ENCODE measurements at places on chromosomes 2 and 18.

- DNase-seq: no peak
Observed at GRCh38 chr2:219399716-219400478, 12.2 kb upstream of the DNPEP start.

DNA sequence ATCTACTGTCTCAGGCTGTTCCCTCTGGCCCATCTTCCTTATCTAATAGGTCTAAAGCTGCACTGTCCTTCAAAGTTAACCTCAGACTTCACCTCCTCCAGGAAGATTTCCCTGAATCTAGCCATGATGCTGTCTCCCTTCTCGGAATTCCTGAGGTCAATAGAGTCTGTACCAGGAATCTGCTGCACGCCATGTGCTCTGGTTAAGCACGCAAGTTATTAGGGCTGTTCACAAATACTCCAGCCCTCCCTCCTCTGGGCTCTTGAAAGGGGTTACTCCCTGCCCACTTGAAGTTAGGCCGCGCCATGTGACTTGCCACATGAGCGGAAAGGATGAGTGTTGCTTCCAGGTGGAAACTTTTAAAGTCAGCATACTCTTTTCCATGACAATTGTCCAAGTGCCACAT lies 43.6 kb downstream of the MCFD2 start:
- DNase-seq: no peak

GRCh38 chr2:227466887-227467600 lies 4.9 kb upstream of the AGFG1 start:
- no peak for DNase-seq

DNA sequence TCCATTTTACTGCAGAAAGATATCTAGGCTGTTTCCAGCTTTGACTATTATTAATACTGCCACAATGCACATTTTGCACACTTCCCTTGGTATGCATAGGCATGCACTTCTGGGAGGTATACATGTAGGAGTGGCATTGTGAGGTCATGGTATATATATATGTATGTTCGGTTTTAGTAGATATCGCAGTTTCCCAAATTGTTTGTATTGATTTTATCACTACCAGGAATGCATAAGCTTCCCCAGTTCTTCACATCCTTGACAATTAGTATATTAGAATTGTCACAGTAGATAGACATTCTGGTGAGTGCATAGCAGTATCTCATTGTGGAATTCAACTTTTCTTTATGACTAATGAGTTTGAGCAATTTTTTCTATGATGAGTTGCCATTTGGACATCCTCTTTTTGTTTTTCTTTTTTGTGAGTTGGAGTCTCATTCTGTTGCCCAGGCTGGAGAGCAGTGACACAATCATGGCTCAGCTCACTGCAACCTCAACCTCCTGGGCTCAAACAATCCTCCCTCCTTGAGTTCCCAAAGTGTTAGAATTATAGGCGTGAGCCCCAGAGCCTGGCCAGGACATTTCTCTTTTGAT lies 4.2 kb upstream of the GRB14 start:
- DNase-seq: no peak

Data from NCI-H1417 treated with DMSO at 0.1 percent for 48 hours (cell line).